ENCODE measurements at places on chromosomes 13 and 19. TPM values are rescaled to one million over a fixed set of nuclear protein-coding genes. Genes with fewer than 3 reads are reported as not detected.

DNA sequence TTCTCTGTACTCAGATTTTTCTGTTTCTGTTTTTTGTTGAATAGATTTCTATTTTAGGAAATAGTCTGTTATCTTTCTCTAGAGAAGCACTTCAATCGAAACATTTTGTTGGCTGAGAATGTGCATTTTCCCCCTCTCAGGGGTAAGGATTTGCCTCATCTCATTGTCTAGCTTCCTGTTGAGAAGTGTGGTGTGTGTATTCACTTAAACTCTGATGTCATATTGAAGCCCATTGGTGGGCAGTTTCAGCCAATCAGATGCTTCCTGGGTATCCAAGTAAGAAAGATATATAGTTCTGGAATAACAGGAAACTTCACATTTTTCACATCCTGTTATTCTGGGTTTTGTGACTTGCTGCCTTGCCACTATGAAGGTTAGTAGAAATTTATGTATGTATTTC is 87.6 kb downstream of the ARHGEF7 start:
- peak; percentile 65 for DNase-seq

DNA sequence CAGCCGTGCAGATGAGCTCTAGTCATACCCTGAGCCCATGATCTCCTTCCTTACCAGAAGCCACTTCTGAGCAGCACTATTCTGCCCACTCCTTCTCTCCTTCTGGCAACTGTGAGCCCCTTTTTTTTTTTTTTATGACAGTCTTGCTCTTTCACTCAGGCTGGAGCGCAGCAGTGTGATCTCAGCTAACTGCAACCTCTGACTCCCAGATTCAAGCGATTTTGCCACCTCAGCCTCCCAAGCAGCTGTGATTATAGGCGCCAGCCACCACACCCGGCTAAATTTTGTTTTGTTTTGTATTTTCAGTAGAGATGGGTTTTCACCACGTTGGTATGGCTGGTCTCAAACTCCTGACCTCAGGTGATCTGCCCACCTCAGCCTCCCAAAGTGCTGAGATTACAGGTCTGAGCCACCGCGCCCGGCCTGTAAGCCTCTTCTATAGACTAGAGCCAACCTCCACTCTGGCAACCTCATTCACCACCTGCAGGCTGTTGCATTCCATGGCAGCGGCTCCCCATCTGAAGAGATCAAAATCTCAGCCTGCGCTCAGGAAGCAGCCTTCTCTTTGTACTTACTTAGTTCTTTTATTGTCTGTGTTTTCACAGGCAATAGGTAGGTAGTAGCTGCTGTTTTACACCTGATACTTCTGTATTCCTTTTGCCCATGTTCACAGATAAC is 34.8 kb upstream of the NDFIP2 start:
- no peak for DNase-seq

DNA sequence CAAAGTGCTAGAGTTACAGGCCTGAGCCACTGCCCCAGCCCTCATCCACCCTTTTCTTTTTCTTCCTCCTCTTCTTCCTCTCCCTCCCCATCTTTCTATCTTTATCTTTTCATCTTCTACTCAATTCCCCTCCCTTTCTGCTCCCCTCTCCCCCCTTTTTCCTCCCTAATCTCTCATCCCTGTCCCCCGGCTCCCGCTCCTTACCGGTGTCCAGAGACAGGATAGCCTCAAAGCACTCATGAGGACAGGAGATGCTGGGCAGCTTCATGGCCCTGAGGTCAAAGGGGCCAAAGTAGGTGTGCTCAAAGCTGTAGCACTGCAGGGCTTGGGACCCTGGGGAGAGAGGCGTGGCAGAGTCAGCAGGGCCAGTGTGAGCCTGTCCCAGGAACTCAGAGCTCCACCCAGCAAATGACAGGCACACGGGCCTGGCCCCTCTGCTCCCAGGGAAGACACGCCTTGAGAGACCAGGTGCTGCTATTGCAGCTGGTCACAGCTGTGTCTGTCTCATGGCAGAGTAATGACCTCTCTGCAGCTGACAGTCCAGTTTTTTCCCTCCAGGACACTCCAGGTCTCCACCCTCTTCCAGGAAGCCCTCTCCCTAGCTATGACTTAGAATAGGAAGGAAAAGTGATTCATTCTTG is 2.6 kb downstream of the LYPD5 start:
- DNase-seq, result no peak

GRCh38 chr19:52945652-52946321 is 16.9 kb downstream of the ZNF816 start:
- no peak for DNase-seq

- DNase-seq, result no peak
Observed at GRCh38 chr13:99972190-99972731, 694 bp upstream of the ZIC5 start.

DNA sequence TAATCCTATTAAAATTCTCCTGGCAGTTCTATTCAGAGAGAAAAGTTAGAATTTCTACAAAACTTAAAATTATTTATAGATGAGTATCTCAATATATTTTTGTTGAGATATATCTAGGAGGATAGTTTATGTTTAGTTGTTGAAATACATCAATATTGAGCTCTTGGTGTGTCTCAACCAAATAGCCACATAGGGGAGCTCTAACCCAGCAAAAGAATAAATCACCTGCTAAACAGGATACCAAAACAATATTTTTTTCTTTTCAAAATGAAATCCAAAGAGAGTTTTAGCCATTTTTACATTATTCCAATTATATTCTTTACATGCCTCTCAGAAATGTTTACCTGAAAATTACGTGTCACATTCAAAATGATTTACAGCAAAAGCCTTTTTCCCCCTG is 954.7 kb downstream of the SLITRK6 start:
- DNase-seq, result peak; percentile 24

DNA sequence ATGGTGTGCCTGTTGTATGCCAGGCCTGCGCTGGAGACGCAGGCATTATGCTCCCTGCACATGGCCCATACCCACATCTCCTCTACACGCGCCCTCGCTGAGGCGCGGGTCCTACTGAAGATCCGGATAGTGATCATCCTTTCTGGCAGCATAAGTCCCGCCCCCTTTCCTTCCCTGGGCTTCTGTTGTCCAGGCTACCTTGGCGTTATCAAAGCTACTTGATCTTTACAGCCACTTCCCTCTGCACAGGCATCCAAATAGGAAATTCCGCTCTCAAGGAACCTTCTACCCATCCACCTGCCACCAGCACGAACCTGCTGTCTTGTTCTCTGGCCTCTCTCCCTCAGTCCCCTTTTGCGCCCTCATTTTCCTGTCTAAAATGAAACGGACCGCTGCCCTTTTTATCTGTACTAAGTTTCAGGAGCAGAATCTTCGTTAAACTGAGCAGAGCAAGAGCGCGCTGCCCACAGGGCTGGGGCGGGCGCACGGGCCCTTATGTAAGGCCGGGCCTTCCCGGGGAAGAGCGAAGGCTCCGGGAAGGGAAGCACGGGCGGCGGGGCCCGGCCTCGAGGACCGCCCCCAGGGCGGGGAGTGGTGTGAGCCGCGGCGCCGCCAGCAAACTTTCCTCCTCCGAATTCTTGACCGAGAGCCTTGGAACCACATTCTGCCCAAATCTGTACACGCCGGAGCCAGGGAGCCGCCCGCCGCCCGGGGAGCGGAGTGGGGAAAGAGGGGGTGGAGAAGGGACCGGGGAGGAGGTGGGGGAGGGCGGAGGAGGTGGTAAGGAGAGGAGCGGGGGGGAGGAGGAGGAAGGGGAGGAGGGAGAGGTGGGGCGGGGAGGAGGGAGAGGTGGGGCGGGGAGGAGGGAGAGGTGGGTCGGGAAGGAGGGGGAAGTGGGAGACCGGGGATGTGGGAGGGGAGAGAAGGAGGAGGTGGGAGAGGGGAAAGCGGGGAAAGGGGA is 920 bp upstream of the UBE2L5 start:
- DNase-seq, result peak; percentile 72

GRCh38 chr19:19179548-19180441 is 9.7 kb upstream of the MEF2B start:
- no peak for DNase-seq

DNA sequence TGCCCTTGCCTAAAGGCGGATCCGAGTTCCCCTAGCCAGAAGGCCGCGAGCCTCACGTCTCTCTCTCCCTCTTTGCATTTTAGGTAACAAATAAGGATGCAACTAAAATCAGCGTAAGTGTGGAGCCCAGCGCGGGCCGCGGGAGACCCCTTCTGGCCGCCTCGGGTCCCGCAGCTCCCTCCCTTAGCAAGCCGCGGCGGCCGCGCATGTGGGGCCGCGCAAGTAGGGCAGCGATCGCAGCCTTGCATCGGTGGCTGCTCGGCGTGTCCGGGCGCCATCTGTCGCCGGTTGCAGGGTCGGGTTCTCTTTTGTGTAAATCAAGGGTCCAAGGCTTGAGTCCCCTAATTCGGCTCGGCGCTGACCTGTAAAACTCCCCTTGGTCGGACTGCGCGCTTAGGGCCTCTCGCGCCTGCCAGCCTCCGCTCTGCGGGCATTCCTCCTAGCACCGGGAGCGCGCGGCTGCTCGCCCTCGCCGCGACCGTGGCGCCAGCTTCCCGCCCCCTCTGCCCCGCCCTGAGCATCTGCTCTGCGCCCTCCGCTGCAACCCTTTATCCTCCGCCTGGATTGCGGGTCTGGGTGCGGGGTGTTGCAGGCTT is 2.7 kb downstream of the VSTM2B start:
- DNase-seq, result peak; percentile 74

DNA sequence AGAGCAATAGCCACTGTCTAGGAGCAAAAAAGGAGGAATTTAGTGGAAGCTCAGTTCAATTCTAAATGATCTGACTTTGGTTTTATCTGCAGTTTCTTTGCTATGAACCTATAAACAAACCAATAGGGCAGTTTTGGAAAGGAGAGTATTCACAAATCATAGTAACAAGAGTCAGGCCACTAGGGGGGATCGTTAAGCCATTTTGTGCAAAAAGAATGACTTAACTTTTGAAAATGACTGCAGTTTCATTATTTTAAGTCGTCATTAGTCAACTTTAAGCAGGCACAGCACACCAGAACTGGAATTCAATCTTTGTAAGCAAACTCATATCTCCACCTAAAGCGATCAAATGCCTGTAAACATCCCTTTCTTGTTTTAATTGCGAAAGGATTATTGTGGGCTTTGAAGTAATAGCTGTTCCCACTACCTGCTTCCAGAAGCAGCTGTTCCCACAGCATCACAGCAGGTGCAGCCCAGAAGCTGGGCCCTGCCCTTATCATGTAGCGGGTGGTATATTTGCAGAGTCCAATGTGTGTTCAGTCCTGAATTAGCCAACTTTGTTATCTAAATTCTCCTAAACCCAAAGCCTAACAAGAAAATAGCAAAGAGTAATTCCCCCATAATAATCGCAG is 51.5 kb downstream of the SOX21 start:
- peak; percentile 25 for DNase-seq

PABPC3 gene
- 0.20 TPM for total RNA-seq
